ENCODE measurements at places on chromosomes 11 and 22.

DNA sequence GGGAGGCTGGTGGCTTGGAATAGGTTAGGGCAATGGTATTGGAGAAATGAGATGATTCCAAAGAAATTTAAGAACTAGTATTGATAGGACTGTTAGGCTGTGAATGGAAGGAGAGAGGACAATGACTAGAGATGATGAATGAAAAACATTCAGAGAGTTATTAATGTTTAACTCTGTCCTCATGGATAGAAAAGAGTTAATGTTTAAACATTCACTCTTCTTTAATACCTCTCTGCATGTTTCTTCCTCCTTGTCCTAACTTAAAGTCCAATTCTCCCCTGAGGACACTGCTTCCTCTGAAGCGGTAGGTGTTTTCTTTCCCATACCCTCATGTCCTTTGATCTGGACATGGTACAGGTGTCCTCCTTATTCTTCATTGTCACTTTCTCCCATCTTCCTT, 13.4 kb downstream of the CHEK1 start:
- no peak for DNase-seq

- peak; percentile 31 for DNase-seq
Measured at GRCh38 chr11:726278-727220, 20.5 kb downstream of the EPS8L2 start.

- no peak for DNase-seq
Measured at GRCh38 chr11:102006835-102007566, 40.2 kb upstream of the CFAP300 start.

DNA sequence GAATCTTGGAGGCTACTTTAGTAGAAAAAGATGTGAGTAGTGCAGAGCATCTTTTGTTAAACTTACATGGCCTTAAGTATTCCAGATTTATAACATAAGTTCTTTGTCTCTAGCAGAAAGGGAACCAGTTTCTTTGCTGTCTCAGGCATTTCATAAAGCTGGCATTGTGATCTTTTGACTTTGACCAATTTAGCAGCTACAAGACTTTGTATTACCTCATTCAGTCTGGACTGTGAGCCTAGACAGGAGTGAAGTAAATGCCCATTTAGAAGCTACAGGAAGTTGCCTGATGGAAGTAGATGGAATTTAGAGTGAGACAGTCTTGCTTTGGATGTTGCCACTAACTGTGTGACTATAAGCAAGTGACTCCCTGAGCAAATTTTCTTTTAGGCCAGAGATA, 25.7 kb upstream of the GLYAT start:
- DNase-seq, result no peak

- DNase-seq, result no peak
Measured at GRCh38 chr22:23147617-23148387, 2.5 kb downstream of the RAB36 start.
